ENCODE measurements at places on chromosomes 1 and 21. TPM values are rescaled to one million over a fixed set of nuclear protein-coding genes. Genes with fewer than 3 reads are reported as not detected.

The WDR64 gene
- total RNA-seq, result not detected

The C1QTNF12 gene
- total RNA-seq, result 8.0 TPM

The MECR gene
- total RNA-seq, result 36.5 TPM

The RAB7B gene
- 0.09 TPM for total RNA-seq

The PDZK1IP1 gene
- not detected for total RNA-seq

The GJA9 gene
- total RNA-seq, result not detected

The LYPD8 gene
- total RNA-seq, result not detected

The PLA2G2F gene
- total RNA-seq, result not detected

The HEATR1 gene
- total RNA-seq, result 65.4 TPM

The C4BPB gene
- total RNA-seq, result not detected

The RGS13 gene
- total RNA-seq, result not detected

The CD53 gene
- total RNA-seq, result not detected

The PUSL1 gene
- total RNA-seq, result 21.7 TPM

The SLC9C2 gene
- total RNA-seq, result not detected

The PADI2 gene
- total RNA-seq, result 2.0 TPM

The RBBP5 gene
- total RNA-seq, result 23.6 TPM

The OPTC gene
- 0.27 TPM for total RNA-seq

The CADM3 gene
- 2.4 TPM for total RNA-seq

The OR2G6 gene
- total RNA-seq, result not detected
